MCF 10A (cell line): ENCODE measurements at places on chromosomes 12 and 14. TPM values are rescaled to one million over a fixed set of nuclear protein-coding genes. Genes with fewer than 3 reads are reported as not detected.

RERG gene
- 7.6 and 16.5 TPM in 2 replicates for total RNA-seq

- no peak for DNase-seq
Observed at GRCh38 chr14:89144066-89144465, 273.0 kb downstream of the FOXN3 start.

DNA sequence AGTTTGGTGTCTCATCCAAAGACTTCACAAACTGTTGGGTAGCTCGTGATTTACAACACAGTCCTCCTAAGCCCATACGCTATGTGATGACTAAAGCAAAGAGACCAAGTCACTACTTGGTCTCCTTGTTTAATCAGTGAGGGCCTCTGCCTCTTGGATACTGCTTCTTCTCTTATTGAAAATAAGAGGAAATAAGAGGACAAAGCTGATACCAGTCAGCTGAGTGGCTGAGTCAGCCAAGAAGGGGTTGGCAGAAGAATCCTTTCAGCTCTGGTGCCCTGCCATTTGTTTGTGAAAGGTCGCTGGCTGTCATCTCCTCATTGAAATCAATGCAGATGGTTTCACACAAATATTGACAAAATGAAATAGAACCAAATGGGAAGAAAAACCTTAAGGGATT, 67.5 kb upstream of the SLC35F4 start:
- DNase-seq, result no peak

- peak; percentile 79 for DNase-seq
Observed at GRCh38 chr12:108332791-108333382, 6.2 kb downstream of the CMKLR1 start.

DNA sequence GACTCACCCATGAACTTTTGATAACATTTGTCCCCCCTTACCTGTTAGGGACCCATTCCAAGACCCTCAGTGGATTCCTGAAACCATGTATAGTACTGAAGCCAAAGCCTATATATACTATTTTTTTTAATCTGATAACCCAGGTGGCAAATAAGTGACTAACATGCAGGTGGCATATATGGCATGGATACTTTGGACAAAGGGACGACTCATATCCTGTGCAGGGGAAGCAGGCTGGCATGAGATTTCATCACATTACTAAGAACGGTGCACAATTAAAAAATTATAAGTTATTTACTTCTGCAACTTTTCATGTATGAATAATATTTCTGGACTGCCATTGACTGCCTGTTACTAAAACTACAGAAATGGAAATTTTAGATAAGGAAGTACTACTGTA, 880.1 kb upstream of the FBXO33 start:
- DNase-seq, result peak; percentile 20

- no peak for DNase-seq
Observed at GRCh38 chr12:171743-172676, 41.9 kb downstream of the SLC6A12 start.

DNA sequence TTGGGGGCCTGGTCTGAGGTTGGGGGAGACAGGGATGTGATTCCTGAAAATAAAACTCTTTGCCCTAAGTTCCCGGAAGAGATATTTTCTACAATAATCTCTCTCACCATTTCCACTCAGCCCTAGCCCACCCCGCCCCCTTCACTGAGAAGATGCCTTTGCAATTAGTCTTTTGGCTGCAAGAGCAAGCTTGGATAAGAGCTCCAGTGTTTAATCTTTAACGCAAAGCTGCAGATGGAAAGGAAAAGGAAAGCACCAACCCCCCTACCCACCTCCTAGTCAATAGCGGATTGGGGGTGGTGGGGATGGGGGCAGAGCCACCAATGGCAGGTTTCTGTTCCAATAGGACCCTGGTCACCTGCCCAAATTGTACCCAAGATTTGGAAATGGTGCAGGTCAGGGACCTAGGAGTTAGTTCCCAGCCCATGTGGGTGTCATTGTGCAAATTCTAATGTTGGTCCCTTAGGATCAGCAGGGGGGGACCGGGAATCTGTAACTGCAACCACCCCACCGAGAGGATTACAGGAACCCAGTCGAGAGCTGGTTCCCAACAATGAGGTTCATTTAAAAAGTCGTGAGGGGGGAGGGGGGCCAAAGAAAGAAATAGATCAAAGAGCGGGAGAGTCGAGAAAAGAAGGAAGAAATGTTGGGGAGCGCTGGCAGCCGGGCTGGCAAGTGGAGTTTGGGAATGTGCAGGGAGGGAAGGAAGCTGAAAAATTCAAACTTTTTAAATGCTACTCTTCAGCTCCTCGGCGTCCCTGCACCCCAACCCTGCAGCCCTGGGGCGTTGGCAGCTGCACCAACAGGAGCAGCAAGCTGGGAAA, 1.6 kb downstream of the ZFP36L1 start:
- DNase-seq, result peak; percentile 49

DNA sequence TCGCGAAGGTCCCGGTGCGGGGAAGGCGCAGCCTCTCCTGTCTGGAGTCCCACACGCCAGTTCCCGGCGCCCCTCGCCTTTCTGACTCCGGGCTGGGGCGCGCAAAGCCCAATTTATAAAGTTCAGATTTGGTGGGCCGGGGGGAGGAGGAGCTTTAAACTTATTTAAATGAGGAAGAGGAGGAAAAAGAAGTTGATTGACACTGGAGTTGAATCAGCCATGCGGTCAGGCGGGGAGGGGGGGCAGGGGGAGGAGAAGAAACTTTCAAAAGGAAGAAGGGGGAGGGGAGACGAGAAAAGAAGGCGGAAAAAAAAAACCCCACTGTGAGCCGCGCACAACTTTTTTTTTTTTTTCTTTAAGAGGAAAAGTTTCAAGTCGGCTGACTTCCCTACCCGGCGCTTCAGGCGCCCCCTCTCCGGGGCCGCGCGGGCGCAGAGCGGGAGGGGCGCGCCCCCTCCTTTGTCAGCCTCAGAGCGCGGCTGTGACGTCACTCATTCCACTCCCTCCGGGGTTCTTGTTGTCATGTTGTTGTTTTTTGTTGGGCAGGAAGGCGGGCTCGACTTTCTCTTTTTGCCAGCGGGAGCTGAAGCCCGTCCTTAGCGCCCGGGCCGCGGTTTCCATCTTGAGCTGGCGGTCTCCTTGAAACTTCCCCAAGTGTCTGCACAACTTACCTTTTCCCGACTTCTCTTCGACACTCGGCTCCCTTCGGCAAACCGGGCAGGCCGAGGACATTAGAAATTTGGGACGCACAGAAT, at the start of gene ZFP36L1:
Gene ZFP36L1 (minus strand): TSS at position 89 of the 755 bp plus-strand sequence. CDS start 129 bp downstream, outside the sequence.
- DNase-seq, result peak; percentile 96

KCTD10 gene
- 44.9 and 45.7 TPM in 2 replicates for total RNA-seq

DNA sequence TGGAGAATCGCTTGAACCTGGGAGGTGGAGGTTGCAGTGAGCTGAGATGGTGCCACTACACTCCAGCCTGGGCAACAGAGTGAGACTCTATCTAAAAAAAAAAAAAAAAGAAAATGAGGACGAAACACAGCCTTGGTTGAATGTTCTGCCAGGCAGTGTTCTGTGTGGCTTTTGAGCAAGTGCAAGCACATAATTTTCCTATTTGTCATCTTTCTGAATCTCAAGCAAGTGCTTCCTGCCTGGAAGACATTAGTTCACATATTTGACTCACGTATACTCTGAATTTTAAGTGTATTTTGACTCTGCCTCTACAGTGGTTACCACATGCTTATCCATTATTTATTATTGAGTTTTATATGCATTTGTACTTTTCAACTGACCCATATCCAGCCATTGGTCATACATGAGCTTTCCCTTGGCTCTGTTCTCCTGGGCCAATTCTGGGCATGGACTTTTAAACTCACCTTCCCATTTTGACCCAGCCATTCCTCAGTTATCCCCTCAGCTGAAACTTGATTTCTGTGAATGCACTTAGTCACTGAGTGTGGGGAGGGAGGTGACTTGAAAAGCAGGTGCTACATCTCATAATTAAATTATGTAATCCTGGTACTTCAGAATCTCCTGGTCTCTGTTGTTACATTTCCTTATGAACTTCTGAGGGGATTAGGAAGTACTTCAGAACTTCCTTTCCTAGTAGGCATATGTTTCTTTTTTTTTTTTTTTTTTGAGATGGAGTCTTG, 8.1 kb downstream of the OR10G2 start:
- DNase-seq, result no peak

CHGA gene
- total RNA-seq, result 0.35 TPM in 1 of 2 replicates, not detected in the other

GRCh38 chr14:65840786-65841185, 428.3 kb downstream of the FUT8 start:
- DNase-seq, result no peak
